Neural cell (in vitro differentiated cells): ENCODE measurements at places on chromosomes 4 and X. TPM values are rescaled to one million over a fixed set of nuclear protein-coding genes. Genes with fewer than 3 reads are reported as not detected.

The DTHD1 gene
- not detected in 2 replicates for polyA plus RNA-seq

The DNAAF6 gene
- polyA plus RNA-seq, result not detected in 2 replicates

The SSX4 gene
- polyA plus RNA-seq, result not detected in 2 replicates

The ADH1C gene
- not detected in 2 replicates for polyA plus RNA-seq

The GPAT3 gene
- not detected in 2 replicates for polyA plus RNA-seq

The PSAPL1 gene
- polyA plus RNA-seq, result not detected in 2 replicates

The TGIF2LX gene
- not detected in 2 replicates for polyA plus RNA-seq

The ADH6 gene
- polyA plus RNA-seq, result not detected in 2 replicates

The LEF1 gene
- 0.60 and 0.78 TPM in 2 replicates for polyA plus RNA-seq

The STIM2 gene
- 16.9 and 25.3 TPM in 2 replicates for polyA plus RNA-seq

The UBQLN2 gene
- polyA plus RNA-seq, result 15.2 and 16.6 TPM in 2 replicates

The GLUD2 gene
- 0.35 and 0.68 TPM in 2 replicates for polyA plus RNA-seq

The NOX1 gene
- polyA plus RNA-seq, result not detected in 2 replicates

The SLC38A5 gene
- 0.48 and 3.3 TPM in 2 replicates for polyA plus RNA-seq

The HPGD gene
- polyA plus RNA-seq, result 18.7 and 23.7 TPM in 2 replicates

The TCP11X2 gene
- polyA plus RNA-seq, result 0.12 TPM in 1 of 2 replicates, not detected in the other

The SRPX2 gene
- polyA plus RNA-seq, result 0.59 TPM in 1 of 2 replicates, not detected in the other

The STARD8 gene
- polyA plus RNA-seq, result 0.06 and 0.09 TPM in 2 replicates

The RPS6KA6 gene
- 12.9 and 15.3 TPM in 2 replicates for polyA plus RNA-seq

The SMIM43 gene
- polyA plus RNA-seq, result 0.17 TPM in 1 of 2 replicates, not detected in the other

The IL13RA2 gene
- polyA plus RNA-seq, result 1.4 and 3.1 TPM in 2 replicates

The RAB41 gene
- not detected in 2 replicates for polyA plus RNA-seq

The MBNL3 gene
- 0.09 and 0.22 TPM in 2 replicates for polyA plus RNA-seq

The MED14 gene
- 15.0 and 22.4 TPM in 2 replicates for polyA plus RNA-seq

The ABCG2 gene
- polyA plus RNA-seq, result not detected in 2 replicates

The CT55 gene
- 2.1 TPM in 1 of 2 replicates, not detected in the other for polyA plus RNA-seq

The ZNF674 gene
- 7.2 and 10.8 TPM in 2 replicates for polyA plus RNA-seq

The CXorf38 gene
- polyA plus RNA-seq, result 8.9 and 10.3 TPM in 2 replicates

The KLF8 gene
- polyA plus RNA-seq, result 1.8 and 4.1 TPM in 2 replicates

The CAPN6 gene
- 0.22 and 0.46 TPM in 2 replicates for polyA plus RNA-seq

The GCNA gene
- 11.0 and 14.6 TPM in 2 replicates for polyA plus RNA-seq

The DACH2 gene
- 20.6 and 21.3 TPM in 2 replicates for polyA plus RNA-seq

The DOK7 gene
- polyA plus RNA-seq, result 0.66 TPM in 1 of 2 replicates, not detected in the other

The GLRA2 gene
- polyA plus RNA-seq, result 18.6 and 19.2 TPM in 2 replicates

The GAGE13 gene
- polyA plus RNA-seq, result not detected in 2 replicates

The GDPD2 gene
- polyA plus RNA-seq, result 0.84 TPM in 1 of 2 replicates, not detected in the other

The GABRE gene
- 0.10 TPM in 1 of 2 replicates, not detected in the other for polyA plus RNA-seq

The SMARCA1 gene
- 62.9 and 66.9 TPM in 2 replicates for polyA plus RNA-seq

The PDZD11 gene
- 55.7 and 64.7 TPM in 2 replicates for polyA plus RNA-seq

The TTC29 gene
- not detected in 2 replicates for polyA plus RNA-seq

The ASMT gene
- polyA plus RNA-seq, result 1.8 TPM in 1 of 2 replicates, not detected in the other

The UGT2B17 gene
- polyA plus RNA-seq, result not detected in 2 replicates

The SYTL5 gene
- 0.80 and 1.0 TPM in 2 replicates for polyA plus RNA-seq

The NPFFR2 gene
- polyA plus RNA-seq, result not detected in 2 replicates

The STS gene
- polyA plus RNA-seq, result 1.6 and 1.7 TPM in 2 replicates

The PDCL2 gene
- polyA plus RNA-seq, result not detected in 2 replicates

The HERC5 gene
- polyA plus RNA-seq, result 0.59 TPM in 1 of 2 replicates, not detected in the other

The CXCL11 gene
- 0.18 and 0.33 TPM in 2 replicates for polyA plus RNA-seq

The CHST7 gene
- polyA plus RNA-seq, result 4.9 and 6.2 TPM in 2 replicates

The CLIC2 gene
- polyA plus RNA-seq, result 2.9 and 5.8 TPM in 2 replicates

The CFP gene
- polyA plus RNA-seq, result 2.7 and 4.8 TPM in 2 replicates

The PASD1 gene
- not detected in 2 replicates for polyA plus RNA-seq

The LAS1L gene
- polyA plus RNA-seq, result 40.0 and 43.4 TPM in 2 replicates

The MAGEA2 gene
- polyA plus RNA-seq, result 1.6 and 1.8 TPM in 2 replicates

The ATP11C gene
- polyA plus RNA-seq, result 108 and 111 TPM in 2 replicates

The FBXW7 gene
- polyA plus RNA-seq, result 51.0 and 55.7 TPM in 2 replicates
